Forelimb muscle (tissue), 1 donor: ENCODE measurements at places on chromosomes 1 and 21. TPM values are rescaled to one million over a fixed set of nuclear protein-coding genes. Genes with fewer than 3 reads are reported as not detected.
A peak's percentile ranks its signal among the peaks of the same experiment; 100 is the strongest.

DNA sequence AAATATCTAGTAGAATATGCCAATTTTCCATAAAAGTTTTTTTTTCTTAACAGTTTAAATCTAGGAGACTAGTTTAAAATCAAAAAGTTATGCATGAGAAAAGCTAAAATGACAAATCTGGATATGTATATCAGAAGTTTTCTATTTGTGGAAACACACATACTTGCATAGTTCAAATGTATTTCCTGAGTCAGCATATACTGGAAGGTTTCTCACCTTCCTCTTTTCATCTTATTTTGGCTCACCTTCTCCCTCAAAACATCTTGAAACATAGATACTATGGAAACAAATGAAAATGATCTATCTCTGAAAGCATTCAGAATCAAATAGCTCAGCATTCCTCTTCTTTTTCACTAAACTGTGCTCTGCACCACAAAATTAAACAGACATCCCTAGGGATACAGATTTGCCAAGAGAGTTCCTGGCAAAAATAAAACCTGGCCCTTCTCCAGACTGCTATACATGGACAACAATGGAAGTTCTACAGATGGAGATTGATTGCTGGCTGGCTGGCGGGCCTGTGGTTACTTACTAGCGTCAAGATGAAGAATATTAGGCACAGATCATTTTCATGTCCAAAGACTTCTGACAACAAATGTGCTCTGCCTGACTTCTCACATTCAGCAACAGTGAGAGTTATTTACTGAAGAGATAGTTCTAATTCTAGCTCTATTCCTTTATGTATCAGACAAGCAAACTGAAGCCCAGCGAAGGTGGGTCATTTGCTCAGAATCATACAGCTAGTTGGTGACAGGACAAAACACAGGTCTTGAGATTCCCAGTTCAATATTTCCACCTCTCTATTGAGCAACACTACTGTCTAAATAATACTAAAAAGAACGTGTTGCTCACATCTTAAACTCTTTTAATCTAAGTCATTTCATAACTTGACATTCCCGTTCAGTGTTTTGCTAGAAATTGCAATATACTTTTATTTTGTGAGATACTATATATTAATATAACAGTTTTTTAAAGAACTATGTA, 26.6 kb downstream of the DIPK1A start:
- DNase-seq: peak; percentile 46

- DNase-seq: no peak
Measured at GRCh38 chr1:115882913-115883902, 42.3 kb upstream of the NHLH2 start.

DNA sequence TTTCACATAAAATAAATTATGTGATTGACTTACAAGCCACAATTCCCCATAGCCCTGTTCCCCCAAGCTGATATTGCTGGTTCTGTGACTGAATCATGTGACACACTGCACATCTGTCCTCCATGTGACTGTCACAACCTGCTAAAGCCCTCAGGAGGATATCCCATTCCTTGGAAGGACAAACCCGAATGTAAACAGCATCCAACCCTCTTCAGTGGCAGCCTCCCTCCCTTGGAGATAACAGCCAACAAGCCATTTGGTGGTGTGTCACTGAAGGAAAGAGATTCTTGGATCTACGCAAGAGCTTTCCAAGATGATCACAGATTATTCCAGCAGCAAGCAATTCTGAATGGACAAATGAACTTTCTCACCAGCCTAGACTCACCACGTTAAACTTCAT, 153.9 kb upstream of the TIAM1 start:
- DNase-seq: no peak

- no peak for DNase-seq
Measured at GRCh38 chr1:159014003-159014571, 4.4 kb downstream of the IFI16 start.

GRCh38 chr21:22200378-22201092, 1202.3 kb downstream of the NCAM2 start:
- no peak for DNase-seq

Gene KCNK2
- 2.5 TPM for polyA plus RNA-seq

Gene CXADR
- polyA plus RNA-seq: 0.51 TPM
